H54 (cell line): ENCODE measurements at places on chromosomes 11 and 22.

GRCh38 chr11:125084057-125084416, 20.9 kb downstream of the SLC37A2 start:
- no peak for DNase-seq

- no peak for DNase-seq
These were observed 51.4 kb upstream of the RASD2 start for GRCh38 chr22:35489239-35489638.

DNA sequence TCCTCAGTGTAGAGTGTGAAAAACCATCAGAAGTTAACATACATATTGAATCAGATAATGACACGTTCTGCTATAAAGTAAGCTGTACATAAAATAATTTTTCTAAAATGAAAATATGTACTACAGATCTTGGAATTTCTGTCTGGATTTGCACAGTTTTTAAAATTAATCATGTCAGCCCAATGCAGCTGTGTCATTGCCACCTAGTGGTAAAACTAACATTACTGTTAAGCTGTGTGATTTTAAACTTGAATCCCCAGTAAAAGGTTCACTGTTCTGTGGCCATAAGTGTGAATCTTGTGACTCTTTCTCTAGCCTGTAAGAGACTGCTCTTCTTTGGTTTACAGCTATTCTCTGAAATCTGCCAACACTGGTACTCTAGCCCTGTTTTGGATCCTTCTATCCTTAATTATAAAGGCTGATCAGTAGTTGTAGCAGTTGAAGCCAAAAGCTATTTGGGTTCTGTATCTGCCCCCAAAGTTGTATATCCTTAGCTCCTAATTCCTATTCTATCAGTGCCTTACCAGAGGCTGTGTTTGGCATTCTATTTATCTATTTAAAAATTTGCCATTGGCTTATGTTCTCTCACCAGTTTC, 4.0 kb downstream of the JRKL start:
- no peak for DNase-seq

DNA sequence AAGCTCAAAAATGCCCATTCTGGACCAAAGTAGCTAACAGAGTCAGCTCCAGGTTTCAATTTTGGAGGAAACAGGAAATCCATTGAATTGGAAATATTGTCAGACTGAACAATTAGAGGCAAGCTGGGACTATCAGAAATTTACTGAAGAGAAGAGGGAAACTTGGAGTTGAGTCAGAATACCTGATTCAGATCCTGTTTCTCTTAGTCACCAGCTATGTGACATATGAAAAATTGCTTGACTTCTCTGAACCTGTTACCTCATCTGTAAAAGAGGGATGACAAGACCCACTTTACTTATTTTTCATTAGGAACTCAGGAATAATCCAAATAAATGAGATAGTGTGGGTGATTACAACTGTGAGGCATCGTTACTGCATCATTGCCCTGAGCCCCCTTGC, 148.9 kb upstream of the CADM1 start:
- no peak for DNase-seq

- DNase-seq: no peak
These were observed 115.8 kb upstream of the PITPNB start for GRCh38 chr22:28034760-28035401.

GRCh38 chr22:46758867-46759290, 3.6 kb upstream of the TBC1D22A start:
- no peak for DNase-seq

DNA sequence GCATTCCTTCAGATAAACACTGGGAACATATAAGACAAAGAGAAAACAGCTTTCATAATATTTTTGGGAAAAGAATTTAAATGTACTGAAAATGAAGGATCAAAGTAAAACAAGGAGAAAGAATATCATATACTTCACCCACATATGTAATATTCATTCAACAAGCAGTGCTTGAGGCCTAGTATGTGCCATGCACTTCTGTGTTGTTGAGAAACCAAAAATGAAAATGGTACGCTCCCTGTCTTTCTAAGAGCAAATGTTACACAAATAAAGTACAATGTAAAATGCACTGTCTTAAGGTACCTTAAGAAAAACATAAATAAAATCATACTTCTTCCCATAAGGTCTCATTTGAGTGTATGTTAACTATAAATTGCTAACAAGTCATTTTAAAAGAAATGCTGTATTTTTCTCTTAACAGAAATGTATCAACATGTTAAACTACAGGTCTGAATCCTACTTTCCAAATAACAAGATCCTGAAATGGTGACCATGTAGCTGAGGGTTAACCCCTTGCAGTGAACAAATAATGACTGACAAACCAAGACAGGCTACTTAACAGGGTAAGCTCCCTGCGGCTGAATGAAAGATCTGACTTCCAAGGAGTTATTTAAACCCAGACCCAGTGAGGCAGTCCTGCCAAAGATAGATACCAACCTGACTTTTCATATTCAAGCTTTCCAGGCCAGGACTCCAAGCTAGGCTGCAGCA, 377.6 kb downstream of the DCDC1 start:
- DNase-seq: no peak

DNA sequence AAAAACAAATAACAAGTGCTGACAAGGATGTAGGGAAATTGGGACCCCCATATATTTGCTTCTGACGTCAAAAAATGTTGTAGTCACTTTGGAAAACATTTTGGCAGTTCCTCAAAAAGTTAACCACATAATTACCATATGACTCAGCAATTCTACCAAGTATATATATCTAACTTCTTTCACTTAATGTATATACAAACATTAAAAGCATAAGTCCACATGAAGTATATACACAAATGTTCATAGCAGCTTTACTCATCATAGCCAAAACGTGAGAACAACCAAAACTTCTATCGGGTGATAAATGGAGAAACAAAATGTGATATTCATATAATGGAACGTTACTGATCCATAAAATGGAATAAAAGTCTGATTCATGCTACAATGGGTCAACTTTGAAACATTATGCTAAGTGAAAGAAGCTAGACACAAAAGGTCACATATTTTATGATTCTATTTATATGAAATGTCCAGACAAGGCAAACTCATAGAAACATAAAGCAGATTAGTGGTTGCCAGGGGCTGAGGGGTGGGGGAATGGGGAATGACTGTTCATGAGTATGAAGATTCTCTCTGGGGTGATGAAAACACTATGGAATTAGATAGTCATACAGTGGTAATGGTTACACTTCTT, 48.7 kb upstream of the TEAD1 start:
- DNase-seq: no peak

DNA sequence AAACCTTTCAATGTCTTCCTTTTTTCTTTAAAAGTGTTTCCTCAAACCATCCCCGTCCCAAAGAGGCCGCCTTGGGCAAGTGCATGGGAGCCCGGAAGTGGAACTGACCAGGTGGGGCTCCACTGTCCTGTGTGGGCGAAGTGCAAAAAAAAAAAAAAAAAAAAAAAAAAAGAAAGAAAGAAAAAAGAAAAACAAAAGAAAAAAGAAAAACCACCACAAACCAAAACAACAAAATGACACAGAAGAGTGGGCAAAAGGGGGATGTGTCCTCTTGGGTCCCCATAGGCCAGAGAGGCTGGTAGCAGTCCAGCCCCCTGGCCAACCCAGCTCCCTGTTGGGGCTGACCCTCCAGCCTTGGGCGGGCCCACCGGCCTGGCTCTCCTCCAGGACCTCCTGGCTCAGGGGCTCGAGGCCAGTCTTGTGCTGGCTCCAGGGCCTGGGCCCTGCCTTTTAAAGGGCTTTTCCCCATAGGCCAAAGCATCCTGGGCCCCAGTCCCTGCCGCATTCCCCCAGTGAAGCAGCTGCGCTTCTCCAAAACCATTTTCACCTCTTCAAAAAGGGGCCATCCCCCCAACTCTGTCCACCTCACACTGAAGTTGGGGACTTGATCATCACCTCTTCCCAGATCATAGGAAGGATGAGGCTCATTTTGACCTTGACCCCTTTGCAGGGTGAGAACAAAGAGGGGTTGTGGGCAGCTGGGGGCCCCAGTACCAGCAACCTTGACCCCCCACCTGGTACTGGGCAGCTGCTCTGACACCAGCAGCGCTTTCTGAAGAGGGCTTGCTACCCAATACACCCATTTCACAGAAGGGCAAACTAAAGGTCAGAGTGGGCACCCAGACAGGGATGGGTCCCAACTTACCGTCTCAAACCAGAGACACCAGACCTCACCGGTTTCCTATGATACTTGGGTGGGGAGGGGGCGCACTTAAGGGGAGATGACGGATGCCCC, 9.4 kb downstream of the CBX6 start:
- no peak for DNase-seq

DNA sequence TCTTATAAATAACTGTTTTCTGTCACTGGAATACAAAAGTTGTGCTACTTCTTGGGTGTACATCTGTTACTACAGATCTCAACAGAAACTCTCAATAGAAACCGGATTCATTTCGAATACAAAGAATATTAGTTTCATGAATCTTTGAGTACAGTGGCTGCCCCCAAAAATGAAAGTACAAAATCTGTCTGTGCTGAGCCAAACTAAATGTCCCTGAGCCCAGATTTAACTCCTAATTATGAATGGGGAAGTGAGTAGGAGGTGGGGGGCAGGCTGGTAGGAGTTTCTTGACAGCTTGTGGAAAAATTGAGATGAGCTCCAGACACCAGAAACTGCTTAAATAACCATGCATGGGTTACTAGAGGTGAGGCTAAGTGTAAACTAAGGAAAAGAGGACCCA, 41.6 kb downstream of the PITPNB start:
- no peak for DNase-seq

DNA sequence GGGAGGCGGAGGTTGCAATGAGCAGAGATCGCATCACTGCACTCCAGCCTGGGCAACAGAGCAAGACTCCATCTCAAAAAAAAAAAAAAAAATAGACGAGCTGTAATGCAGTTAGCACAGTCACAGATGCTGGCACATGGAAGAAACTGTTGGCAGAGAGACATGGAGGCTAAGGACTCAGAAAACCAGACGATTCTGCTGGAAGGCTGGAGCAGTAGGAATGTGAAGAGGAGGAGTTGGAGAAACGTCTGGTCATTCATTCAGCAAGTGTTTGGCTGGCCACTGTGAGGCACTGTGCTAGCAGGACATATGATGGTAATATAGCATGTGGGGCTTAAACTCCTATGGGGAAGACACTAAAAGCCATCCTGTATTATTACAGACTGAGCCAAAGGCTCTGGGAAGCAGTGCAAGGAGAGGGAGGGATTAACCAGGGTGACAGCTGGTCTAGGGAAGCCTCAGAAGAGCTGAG, 5.0 kb downstream of the UQCR10 start:
- DNase-seq: no peak

GRCh38 chr11:66854231-66854661, 2.6 kb upstream of the LRFN4 start:
- no peak for DNase-seq

DNA sequence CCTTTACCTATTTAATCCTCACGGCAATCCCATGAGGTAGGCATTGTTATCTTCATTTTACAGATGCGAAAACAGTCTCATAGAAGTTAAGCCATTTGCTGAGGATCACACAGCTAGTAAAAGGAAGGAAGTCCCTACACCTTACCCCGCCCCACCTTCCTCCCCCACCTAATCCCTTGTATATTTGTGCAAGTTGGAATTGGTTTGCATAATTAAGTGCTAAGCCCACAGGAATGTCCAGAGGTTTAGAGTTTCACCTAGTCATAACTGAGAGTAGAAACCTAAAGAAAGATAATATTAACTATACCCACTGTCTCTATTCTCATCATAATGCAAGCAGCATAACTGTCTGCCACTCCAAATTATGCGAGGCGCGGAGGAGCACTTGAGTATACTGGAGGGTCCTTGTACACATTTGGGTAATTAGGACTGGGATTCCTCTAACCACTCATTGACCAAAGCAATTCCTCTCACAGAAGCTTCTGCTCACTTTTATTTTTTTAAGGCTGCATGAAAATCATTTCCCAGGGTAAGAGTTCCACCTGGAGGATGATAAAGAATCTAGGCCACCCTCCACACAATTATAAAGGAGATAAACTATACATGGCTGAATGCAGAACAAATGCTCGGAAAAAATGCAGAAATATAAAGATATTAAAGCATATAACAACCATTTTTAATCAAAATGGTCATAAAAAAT, 199.9 kb downstream of the FAM181B start:
- no peak for DNase-seq

DNA sequence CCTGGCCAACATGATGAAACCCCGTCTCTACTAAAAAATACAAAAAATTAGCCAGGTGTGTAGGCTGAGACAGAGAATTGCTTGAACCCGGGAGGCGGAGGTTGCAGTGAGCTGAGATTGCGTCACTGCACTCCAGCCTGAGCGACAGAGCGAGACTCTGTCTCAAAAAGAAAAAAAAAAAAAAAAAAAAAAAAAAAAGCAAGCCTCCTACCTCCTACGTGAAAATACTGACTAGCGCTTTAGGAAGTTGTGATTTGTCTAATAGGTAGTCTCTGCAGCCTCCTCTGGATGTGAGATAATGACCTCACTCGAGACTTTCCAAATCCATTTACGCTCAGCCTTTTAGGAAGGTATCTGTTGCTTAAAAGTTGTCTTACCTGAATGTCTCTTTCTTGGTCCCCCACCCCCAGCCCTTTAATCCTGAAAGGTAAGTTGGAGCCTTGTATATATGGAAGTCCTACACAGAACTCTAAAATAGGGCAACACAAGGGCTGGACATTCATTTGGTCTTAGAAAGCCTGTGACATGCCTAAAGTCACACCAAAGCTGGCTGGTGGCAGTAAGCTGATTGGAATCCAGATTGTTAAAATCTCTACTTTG, 5.5 kb downstream of the SEPTIN3 start:
- DNase-seq: no peak

DNA sequence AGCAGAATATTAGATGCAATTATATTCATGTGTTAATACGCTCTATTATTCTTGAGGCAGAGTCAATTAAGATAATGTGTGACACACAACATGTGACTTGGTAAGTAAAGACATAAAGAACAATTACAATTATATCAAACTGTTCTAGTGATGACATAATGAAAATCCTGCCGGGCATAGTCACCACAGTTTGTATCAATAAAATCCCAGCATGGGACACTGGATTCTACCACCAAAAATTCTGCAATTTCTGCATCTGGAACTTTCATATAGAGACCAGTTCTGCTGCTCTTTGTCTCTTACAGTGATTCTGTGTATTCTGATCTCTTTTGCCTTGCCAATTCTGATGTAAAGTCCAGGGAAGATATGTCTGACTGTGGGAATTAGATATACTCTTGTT, 495.6 kb upstream of the LRRC4C start:
- no peak for DNase-seq

DNA sequence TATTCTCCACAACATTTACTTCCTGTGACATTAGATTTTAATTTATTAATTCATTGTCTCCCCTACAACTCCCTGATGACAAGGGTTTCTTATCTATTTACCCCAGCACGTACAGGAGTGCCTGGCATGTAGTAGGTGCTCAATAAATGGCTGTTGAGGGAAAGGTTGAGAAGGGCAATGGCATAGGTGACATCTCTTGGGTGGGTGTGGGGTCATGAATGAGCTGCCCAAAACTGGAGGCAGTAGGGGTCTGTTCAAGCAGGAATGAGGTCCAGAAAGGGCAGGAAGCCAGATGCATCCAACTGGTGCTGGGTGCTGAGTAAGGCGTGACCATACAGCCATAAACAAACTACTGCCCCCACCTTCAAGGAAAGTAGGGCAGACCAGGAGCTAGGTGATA, 2.8 kb downstream of the VWCE start:
- DNase-seq: no peak

GRCh38 chr11:72013765-72014711, 15.3 kb downstream of the IL18BP start:
- DNase-seq: no peak

GRCh38 chr22:28674121-28674563, 5.5 kb downstream of the TTC28 start:
- DNase-seq: peak; percentile 9
